ENCODE measurements at places on chromosomes 6 and 20.

- DNase-seq, result no peak
Observed at GRCh38 chr20:16606468-16607070, 33.3 kb upstream of the KIF16B start.

- DNase-seq, result no peak
Observed at GRCh38 chr6:39074486-39074885, 25.9 kb downstream of the GLP1R start.

GRCh38 chr6:37516920-37517405 is 17.3 kb upstream of the CCDC167 start:
- DNase-seq, result no peak

- no peak for DNase-seq
Observed at GRCh38 chr6:2378046-2378657, 132.7 kb upstream of the GMDS start.

DNA sequence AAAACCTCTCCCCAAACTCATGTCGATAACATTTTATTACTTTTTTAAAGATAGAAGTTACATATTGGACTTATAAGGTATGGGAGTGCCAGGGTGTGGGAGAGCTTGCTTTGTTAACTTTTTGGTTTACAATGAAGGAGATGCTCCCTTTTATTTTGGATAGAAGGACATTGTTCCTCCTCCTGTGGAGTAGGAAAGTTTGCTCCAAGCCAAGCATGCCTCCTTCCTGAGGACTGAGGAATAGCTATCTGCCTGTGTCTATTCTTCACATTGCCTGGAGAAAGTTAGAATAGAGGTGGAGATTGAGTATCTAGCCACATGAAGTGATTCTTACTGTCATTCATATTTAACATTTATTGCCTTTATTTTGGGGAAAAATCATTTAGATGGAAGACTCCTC is 71.9 kb downstream of the EYA4 start:
- DNase-seq, result no peak

GRCh38 chr6:136440203-136440602 is 110.0 kb downstream of the MAP7 start:
- no peak for DNase-seq
